ENCODE measurements at places on chromosomes 12 and 14. TPM values are rescaled to one million over a fixed set of nuclear protein-coding genes. Genes with fewer than 3 reads are reported as not detected.

The ZBTB42 gene
- 2.8 TPM for total RNA-seq

The MYH6 gene
- total RNA-seq = not detected

The HPD gene
- 0.56 TPM for total RNA-seq

The ITGB7 gene
- total RNA-seq = 1.2 TPM

The TEX22 gene
- total RNA-seq = 0.82 TPM

The PRH2 gene
- not detected for total RNA-seq

The TAS2R30 gene
- 1.0 TPM for total RNA-seq

DNA sequence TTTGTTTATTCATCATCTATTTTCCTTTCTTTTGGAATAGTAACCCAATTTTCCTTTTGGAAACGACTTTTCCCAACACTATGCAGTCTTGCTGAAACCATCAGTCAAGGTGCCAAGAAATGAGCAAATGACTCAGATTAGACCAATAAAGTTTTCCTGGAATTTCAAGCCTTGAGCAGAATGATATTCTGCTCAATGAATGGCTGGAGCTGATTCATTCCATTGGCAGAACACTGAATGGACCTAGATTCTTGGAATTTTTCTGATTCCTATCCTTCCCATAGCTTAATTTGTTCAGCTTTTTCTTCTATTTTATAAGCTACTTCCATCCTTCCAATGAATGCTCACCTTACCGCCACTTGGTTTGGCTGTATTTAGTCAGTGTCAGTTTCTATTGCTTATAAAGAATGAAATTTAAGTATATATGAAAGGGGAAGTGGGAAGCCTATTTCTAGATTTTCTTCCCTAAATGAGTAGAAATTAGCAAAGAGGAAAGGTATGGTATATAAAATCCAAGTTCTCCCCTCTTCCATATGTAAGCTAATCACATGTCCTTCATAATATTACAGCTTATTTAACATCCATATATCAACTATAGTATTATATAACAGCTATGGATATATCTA lies 89.0 kb downstream of the C14orf39 start:
- no peak for DNase-seq

DNA sequence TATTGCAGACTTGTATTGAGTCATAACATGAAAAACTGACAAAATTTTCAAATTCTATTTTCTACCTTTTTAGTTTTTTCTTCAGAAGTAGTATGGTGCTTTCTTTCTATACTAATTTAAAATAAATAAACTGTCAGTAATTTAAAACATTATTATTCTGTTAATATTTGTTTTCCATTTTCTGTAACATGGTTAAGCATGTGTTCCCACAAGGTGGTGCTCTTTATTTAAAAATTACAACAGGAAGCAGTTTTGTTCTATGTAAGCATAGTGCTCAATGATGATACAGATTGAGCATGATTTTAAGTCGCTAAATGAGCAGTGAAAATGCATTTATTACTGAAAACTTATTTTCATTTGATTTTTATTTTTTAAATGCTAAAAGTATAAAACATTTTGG lies 114.6 kb downstream of the PPFIA2 start:
- DNase-seq = no peak

DNA sequence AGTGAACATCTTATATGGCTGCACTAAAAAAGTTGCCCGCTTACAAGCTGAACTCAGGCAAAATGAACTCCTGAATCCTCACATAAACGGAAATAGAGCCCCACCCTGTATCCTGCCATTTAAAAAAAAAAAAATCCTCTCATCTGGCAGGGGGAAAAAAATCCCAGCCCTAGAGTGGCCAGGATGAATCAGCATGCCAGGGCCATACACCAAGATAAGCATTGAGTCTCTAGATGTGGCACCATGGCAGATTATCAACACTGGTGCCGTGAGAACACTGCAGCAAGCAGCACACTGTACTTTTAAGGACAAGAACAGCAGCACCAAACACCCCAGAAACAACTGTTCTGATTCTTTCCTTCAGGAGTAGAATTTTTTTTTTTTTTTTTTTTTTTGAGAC lies 65.5 kb downstream of the RASSF3 start:
- no peak for DNase-seq

DNA sequence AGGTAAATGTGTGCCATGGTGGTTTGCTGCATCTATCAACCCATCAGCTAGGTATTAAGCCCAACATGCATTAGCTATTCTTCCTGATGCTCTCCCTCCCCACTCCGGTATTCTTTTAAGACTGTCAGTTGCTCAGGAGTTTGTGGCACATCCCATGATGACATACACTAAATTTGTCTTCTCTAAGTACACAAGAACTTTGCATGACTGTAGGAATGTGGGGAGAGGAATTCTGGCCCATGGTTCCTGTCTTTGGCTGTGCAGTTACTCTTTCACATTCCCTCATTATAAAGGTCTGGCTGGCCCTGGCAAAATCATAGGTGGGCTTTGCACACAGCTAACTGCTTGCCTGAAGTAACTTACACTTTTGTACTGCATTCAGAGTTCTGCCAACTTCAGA lies 30.3 kb downstream of the HMGA2 start:
- DNase-seq = no peak

DNA sequence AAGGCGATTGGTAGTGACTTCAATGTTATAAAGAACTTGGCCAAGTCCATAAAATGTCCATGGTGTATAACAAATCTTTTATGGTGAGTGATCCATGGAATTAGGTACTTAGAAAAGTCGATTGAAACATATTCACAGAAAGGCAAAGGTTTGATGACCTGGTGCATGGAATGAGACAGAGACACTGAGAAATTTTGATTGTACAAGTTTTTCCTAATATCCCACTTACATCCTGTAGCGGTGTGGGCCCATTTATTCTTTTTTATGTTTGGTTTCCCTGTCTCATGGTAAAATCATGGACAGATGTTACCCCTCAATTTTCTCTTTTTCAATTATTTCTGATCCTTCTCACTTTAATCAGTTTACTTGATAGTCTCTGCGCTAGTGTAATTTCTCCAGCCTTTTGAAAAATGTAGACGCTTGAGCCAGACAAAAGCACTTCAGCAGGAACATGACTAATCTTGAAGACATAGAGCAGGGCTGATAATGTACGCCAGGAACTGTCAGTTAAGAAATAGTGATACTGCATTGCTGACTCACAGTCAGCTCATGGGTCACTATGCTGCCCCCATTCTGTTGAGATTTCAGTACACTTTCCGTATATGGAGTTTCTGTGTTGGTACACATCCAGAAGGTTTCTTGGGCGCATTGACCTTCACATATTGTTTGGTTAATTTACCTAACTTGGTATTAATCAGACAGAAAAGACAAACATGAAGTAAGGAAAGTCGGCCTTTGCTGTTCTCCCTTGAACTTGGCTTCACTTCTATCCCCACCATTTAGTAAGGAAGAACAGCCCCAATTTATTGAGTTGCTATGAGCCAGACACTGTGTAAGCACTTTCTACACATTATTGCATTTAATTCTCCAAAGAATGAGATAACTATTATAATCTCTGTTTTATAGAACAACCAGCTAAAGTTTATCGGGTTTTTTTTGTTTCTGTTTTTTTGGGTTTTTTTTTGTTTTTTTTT lies 841.7 kb downstream of the DIO2 start:
- no peak for DNase-seq

GRCh38 chr12:13563743-13564125 lies 367.2 kb downstream of the EMP1 start:
- DNase-seq = no peak

DNA sequence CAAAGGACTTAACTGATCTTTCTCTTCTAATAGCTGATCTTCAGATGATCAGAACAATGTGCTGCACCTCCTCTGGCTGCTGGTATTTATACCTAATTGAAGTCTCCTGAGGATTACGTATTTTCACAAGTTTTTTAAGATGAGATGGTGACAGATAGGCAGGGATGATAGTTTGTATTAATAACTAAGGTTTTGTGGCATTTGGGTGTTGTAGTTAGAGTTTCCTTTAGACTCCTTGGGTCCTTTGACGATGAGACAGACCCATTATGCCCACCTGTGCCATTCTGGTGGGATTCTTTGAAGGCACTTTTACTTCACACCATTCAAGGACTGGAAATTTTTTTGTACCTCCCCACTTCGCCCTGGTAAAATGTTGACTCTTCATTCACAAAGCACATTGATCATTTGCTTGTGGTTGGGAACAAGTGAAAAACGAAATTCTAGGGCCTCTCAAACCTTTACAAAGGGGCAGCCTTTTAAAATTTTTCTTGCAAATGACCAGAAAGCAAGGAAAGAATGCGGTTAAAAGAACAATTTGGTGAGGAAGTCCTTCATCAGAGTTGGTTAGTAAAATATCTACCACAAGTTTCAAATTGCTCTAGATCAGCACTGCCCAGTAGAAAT lies at the start of gene IFNG:
Gene IFNG, minus strand, starts transcription at position 60 of the 624 bp plus-strand sequence. CDS start 125 bp downstream, outside the sequence.
- DNase-seq = no peak

DNA sequence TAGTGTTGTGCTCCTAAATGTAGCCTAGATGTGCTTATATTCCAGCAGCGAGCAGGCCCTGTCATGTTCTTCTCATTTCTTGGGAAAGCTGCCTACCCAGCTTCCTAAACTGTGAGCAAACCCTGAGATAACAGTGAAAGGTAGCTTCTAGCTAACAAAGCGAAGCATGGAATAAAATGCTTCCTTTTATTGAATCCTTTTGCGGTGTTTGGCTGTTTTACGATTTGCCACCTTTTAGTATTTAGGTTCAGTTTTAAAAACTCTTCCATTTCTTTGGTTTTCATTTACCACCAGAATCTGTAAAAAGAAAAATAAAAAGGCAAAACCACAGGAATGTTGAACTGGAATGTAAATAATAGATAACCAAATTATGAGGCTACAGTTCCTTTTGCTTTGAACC lies 5.0 kb upstream of the PKP2 start:
- no peak for DNase-seq

- no peak for DNase-seq
These were observed 67.8 kb downstream of the HMGA2 start for GRCh38 chr12:65891987-65892481.

GRCh38 chr14:97177635-97178034 lies 380.5 kb downstream of the VRK1 start:
- no peak for DNase-seq

GRCh38 chr14:46404865-46405811 lies 246.4 kb downstream of the RPL10L start:
- no peak for DNase-seq

- no peak for DNase-seq
These were observed 38.5 kb downstream of the CCER1 start for GRCh38 chr12:90916516-90916915.

DNA sequence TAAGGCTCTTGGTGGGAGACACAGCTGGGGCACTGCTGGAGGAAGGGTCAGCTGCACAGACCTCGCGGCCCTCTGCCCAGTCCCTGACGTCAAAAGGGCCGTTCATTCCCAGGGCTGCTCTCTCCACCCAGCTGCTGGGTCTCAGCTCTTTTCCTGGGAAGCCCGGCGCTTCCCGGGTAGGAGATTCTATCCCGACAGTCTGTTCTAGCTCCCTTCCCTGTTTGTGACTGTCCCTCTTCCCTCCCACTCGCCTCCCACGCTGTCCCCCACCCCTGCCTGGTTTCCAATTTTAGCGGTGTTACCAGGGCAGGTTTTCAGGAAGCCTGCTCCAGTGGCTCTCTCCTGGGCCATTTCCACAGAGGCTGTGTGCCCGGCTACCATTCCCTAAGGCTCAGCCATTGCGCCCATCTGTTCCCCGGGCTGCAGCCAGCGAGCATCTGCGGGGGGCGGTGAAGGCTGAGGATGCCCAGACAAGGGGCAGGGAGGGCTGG lies 186.6 kb downstream of the CACNA1C start:
- no peak for DNase-seq

GRCh38 chr14:85057221-85057620 lies 472.7 kb upstream of the FLRT2 start:
- no peak for DNase-seq

GRCh38 chr14:99996951-99997571 lies 68.2 kb upstream of the EVL start:
- no peak for DNase-seq

DNA sequence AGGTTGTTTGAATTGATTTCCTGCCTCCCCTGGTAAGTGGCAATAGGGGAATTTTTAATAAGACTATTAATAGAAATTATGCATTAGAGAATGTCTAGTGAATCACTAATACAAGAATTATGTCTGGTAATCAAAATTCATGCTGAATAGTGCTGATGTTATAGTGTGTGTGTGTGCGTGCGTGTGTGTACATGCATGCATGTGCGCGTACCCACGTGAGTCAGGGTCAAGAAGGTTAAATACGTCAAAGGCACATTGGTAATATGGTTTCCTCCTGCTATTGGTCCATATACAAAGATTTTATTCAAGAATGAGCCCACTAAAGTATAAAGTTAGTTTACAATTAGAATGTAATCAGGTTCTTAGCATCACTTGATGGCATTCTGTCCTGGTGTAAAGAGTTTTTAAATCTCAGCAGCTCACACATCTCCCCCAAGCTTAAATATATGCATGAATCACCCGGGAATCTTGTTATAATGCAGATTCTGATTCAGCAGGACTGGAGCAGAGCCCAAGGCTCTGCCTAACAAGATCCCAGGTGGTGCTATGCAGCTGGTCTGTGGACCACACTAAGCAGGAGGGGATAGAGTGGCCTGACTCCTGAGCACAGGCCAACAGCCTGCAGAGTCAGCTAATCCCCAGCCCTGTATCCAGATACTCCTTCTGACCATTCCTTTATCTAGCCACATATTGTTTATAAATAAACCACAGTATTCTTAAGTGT lies 43.9 kb downstream of the TTC9 start:
- no peak for DNase-seq

DNA sequence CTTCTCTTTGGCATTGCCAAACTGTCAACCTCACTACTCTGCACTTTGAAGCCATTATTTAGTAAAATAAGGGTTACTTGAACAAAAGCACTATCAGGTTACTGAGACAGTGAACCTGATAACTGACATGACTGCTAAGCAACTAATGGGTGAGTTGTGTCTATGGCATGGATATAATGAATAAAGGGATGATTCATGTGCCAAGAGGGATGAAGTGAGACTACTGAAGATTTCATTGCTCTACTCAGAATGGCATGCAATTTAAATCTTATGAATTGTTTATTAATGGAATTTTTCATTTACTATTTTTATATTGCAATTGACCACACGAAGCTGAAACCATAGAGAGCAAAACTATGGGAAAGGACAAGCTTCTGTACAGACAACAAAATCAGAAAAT lies 74.4 kb downstream of the CEP128 start:
- DNase-seq = no peak

DNA sequence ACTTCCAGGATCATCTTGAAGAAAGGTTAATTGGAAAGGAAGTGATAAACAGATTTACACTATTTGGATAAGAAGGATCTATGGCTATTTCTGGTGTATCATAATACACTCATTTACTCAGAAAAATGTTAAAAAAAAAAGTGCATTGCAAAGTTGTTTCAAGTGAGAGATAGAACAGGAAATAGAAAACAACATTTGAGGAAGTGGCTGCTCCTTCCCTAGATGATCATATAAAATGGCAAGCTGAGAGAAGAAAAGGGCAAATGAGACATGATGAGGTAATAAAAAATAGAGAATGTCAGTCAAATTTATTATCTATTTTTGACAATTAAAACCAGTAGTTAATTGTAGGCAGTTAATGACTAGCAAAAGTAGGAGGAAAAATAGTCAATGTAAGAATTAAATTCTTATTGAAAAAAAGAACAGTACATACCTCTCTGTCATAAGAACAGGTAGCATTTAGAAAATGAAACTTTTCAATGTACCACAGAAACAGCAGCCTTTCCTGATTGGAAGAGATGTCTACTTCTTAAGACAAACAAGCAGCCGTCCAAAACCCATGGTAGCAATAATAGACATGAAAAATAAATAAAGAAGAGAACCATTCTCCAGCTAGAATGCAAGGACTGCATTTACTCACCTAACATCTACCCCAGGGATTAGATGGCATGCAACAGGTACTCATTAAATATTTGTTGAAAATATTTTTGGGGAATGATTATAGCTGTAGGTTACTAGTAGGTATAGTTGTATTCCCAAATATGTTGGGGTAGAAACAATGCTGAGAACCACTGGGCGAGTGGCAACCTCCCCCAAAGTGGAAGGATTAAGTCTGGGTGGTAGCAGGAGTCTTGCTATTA lies 63.9 kb upstream of the GRIP1 start:
- DNase-seq = no peak
